ENCODE measurements at places on chromosomes 11 and 22.

GRCh38 chr11:110082899-110083298, 10.3 kb upstream of the ZC3H12C start:
- DNase-seq: no peak

DNA sequence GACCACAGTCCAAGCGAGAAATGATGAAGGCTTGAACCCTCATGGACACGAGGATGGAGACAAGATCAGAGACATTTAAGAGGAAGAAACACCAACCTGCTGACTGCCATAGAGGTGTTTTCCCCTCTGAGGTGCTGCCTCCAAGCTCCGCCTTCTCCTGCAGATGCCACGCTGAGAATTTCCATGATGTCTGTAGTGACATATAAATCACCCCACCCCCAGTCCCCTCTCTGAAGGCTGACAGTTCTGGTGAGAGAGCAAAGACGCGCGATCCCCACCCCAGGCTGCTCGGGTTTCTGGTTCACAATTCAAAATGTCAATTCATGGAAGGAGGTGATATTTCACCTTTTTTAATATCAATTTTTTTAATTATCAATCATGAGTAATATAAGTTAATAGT, 28.2 kb downstream of the LRRC32 start:
- DNase-seq: no peak

GRCh38 chr11:60370811-60371298, 7.5 kb upstream of the MS4A7 start:
- no peak for DNase-seq

DNA sequence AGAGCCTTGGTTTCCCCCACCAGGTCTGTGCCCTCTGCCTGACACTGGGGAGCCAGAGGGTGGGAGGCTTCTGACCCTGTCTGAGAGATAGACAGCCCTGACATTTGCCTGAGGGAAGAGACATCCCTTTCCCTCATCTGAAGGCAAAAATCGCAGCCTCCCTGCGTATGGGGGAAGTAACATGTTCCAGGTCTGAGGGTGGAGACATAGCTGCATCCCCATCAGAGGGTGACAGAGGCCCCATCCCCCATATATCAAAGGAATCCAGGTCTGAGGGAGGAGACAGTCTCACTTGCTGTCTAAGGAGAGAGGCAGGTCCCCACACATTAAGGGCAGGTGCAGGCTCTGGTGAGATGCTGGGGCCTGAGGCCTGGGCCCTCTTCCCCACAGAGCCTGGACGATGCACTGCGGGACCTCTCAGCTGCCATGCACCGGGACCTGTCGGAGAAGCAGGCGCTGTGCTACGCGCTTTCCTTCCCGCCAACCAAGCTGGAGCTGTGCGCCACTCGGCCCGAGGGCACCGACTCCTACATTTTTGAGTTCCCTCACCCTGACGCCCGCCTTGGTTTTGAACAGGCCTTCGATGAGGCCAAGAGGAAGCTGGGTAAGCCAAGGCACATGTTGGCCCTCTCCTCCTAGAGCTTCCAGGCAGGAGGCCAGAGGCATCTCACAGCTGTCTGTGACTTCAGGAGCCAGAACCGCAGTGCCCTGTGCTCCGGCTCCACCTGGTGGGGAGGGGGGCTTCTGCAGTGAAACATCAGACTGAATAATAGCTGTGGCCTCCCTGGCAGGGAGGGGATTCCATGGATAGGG, 16.1 kb upstream of the RELT start:
- peak; percentile 33 for DNase-seq

DNA sequence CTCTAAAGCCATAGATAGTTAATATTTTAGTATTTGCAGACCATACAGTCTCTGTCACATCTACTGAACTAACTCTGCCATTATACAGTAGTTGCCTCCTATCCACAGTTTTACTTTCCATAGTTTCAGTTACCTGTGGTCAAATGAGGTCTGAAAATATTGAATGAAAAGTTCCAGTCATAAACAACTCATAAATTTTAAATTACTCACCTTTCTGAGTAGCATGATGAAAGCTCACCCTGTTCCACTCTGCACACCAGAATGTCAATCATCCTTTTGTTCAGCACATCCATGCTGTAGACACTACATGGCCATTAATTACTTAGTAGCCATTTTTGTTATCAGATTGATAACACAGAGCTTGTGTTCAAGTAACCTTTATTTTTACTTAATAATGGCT, 51.7 kb upstream of the ME3 start:
- DNase-seq: no peak

DNA sequence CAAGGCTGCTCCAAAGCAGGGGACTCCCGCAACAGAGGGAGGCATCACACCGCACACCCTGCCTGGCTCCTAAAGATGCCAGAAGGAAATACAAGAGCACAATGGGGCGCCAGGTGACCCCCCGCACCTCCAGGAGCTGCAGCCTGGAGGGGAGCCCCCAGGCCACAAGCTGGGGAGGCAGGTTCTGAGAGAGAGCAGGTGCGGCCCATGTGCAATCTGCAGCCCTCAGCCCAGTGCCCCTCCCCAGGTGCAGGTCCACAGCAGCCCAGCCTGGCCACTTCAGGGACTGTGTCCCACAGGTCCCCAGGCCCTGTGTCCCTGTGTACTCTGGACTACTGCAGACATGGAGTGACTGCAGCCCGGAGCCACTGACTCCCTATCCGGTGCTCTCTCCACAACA, 13.1 kb downstream of the WNT7B start:
- no peak for DNase-seq

- DNase-seq: no peak
Observed at GRCh38 chr11:128705124-128705920, 11.4 kb downstream of the FLI1 start.

- no peak for DNase-seq
Observed at GRCh38 chr11:45798793-45799441, 6.0 kb upstream of the SLC35C1 start.

DNA sequence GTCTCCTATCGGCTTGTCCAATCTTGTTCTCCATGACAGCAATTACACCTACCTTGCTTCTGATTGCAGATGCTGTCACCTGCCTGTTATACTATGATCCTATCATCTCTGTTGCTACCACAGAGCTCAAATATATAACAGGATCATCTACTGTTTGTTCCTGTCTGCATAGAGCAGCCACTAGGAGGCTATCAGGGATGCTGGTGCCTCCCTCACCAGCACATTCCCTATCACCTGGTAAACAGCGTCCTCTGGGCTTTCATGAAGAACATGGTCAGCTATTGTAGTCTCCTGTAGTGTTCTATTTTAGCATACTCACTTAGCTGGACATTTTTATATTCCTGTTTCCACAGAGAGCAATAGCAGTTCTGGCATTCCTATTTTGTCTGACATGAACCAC, 87.8 kb upstream of the FAT3 start:
- DNase-seq: no peak

DNA sequence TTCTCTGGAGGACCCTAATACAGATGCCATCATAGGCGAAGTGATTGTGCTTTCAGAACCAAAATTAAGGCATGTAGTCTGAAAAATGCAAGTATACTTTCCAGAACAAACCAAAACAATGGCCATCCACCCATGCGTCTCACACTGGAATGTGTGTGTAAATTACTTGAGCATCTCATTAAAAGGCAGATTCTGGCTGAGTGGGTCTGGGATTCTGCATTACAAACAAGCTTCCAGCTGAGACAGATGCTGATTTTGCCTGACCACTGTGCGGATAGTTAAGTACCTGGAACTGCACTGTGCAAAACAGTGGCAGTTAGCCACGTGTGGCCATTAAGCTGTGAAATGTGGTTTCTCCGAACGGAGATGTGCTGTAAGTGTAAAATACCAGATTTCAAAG, 26.2 kb downstream of the RRP7A start:
- no peak for DNase-seq

Measured in globus pallidus (tissue), 1 donor.